Activated naive CD8-positive, alpha-beta T cell treated with anti-CD3 and anti-CD28 coated beads for 36 hours (primary cell): ENCODE measurements at places on chromosomes 16 and 17.

DNA sequence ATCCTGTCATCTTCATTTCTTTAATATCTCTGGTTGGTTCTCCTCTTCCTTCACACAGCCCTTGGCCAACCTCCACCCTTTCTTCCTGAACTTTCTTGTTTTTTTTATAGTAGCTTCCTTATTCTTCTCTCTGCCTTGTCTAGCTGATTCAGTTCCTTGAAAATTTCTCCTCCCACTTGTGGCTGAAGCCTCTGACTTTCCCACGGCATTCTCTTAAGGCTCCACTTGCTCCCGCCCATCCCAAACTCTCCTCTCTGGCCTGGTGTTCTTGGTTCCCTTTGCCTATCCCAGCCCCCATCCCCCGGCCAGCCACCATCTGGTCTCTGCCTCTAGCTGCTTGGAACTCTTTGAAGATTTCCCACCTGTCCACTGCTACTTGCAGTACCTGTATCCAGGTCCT, 29.1 kb downstream of the NLRP1 start:
- DNase-seq = no peak

- DNase-seq = no peak
Observed at GRCh38 chr16:29653471-29653870, 9.6 kb upstream of the SPN start.

- no peak for DNase-seq
Observed at GRCh38 chr17:77846531-77847085, 111.9 kb upstream of the TNRC6C start.

GRCh38 chr17:56023851-56024250, 129.4 kb upstream of the ANKFN1 start:
- DNase-seq = peak; percentile 43

- DNase-seq = no peak
Observed at GRCh38 chr17:41932816-41933389, 2.5 kb downstream of the ODAD4 start.

DNA sequence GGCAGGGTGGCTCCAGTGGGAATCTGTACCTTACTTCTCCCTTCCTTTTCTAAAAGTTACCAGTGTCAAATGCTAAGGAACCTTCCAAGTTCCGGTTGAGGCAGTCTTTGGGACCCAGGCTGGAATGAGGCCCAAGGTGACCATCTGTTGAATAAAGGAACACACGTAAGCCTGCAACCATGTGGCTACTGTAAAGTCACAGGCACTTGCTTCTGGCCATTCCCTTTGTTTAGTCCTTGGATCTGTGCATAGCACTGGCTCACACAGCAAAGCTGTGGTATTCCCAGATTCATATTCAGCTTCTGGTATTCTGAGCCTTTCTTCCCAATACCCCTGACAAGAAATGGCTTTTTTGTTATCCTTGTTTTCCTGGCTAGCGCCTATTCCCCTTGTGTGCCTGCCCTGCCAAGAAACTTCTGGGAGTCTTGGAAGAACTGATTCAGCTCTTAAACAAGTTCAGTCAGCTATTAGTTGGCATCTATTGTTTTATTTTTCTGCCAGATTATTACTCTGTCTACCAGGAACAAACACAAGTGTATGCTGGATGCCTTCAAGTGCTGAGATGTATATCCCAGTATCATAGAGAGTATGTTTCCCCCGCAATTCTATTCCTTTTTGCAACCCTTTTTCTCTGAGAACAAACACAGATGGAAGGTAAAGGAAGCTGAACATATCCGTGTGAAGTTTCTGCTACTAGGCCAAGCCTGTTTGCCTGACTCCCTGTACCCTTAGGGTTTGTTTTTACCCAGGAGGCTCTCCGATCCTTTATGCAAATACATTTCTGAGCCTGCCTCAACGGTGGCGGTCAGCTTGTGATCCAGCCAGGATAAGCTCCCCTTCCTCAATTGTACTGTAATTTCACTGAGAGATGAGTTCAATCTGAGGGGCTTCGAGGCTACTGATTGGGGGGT, 13.2 kb downstream of the TMEM238L start:
- no peak for DNase-seq

GRCh38 chr17:74608511-74608910, 15.0 kb downstream of the CD300E start:
- no peak for DNase-seq

DNA sequence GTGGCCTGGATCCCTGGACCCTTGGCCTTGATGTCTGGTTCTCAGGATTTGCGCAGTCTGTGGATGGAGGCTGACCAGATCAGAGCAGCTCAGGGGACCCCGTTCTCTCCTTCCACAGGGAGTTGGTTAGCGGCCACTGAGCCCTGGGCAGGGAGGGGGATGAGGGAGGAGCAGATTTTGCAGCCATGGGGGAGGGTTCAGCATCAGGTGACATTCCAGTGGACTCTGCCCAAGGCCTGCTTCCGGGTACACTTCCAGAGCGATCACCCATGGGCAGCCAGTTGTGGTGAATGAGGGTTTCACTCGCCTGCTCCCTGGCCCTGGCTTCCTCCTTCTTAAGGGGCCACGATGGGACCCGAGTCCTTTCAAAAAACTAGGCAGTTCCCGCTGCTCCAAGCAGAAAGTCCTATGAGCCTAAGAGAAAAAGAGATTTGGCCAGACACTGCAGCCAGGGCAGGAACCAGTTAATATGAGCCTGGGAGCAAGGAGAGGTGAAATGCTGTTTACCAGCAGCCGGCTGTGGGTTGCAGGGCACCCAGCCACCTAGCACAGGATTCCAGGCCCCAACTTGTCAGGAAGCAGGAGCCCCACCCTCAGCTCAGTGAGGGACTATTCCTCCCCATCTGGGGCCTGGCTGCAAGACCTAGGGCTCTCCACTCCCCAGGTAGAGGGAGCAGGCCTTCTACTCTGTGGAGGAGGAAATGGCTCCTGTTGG, 4.7 kb upstream of the GPRC5C start:
- DNase-seq = no peak

- DNase-seq = no peak
Observed at GRCh38 chr16:27373312-27373711, 28.7 kb upstream of the IL21R start.

DNA sequence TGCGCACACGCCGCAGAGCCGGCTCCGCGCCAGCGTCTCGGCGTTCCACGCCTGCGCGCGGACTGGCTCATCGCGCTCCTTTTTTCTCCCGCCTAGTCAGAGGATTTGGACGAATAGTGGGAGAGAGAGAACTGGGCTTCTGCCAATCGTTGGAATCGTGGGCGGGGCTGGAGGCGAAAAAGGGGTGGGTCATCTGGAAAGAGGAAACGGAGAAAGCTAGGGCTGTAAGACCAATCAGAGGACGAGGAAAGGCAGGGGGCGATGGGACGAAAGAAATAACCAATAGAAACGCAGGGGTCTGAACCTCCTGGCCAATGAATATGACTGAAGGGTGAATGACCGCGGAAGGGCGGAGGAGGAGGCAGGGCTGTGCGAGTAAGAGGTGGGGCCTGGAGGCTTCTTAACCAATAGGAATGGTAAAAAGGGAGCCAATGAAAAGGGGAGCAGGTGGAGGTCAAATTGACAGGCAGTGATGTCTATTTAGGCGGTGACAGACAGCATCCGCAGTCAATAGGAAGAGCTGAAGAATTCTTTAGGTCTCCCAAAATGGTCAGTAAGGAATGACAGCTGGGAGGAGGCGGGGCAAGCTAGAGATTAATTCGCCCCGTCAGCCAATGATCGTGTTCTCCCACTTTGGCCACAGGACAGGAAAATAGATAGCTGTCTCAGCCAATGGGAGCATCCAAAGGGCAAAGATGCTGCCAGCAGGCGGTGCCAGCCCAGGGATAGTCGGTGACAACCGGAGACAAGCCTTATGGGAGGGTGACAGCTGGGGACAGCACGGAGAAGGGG, at the start of gene TBC1D10B:
Gene TBC1D10B, minus strand, starts transcription at position 39 of the 792 bp plus-strand sequence. CDS start 311 bp downstream, outside the sequence.
- peak; percentile 98 for DNase-seq

- no peak for DNase-seq
Observed at GRCh38 chr16:81014672-81015071, 7.7 kb downstream of the CENPN start.

- DNase-seq = no peak
Observed at GRCh38 chr17:77613218-77613617, 345.3 kb upstream of the TNRC6C start.

DNA sequence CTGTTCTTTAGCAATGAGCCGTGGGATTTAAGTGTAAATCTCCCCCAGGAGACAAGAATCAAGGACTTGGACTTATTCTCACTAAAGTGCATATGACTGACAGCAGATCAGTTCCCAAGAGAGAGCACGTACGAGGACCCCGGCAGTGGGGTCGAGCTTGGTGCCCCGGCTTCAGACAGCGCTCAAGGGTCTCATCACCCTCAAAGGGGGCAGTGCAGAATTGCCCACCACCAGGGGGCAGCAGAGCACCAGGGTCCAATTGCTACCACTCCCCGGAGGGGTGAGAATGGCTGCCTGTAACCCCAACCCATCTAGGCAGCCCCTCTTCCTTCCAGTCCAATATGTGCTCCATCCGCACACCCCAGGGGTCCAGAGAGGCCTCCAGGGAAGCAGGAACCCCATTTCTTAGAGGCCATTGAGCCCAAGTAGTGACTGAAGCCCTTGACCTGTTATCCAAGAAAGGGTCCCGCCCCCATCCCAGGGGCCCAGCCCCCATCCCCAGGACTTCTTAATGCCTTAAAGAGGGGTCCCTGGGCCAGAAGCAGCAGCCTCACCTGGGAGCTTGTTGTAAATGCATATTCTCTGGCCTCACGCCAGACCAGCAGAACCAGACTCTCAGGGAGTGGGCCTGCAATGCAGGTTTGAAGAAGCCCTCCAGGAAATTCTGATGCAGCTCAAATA, 86.1 kb downstream of the ZDHHC7 start:
- DNase-seq = peak; percentile 68

DNA sequence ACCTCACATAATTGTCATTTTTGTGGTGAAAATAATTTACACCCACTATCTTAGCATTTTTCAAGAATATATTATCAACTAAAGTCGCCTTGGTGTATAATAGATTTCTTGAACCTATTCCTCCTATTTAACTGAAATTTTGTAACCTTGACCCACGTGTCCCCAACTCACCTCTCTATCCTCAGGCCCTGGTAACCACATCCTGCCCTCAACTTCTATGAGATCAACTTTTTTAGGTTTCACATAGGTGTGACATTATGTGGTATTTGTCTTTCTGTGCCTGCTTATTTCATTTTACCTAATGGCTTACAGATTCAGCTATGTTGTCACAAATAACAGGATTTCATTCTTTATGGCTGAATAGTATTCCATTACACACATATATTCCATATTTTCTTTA, 73.0 kb upstream of the CNTNAP4 start:
- no peak for DNase-seq

DNA sequence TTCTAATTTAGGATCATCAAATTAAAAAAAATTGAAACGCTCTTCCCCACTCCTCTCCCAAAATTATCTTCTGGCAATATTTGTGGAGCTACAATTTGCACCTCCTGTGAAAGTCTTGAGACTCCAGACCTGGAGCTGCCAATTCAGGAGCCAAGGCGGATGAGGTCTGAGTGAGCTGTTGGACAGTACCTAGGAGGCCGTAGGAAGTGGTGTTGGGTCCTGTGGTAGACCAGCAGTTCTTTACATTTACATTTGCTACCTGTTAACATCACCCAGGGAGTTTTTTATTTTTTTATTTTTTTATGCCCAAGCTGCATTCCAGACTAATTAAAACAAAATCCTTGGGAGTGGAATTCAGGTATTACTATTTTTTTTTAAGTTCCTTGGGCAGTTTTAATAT, 271.0 kb downstream of the PHKB start:
- no peak for DNase-seq

GRCh38 chr16:58732545-58733247, 1.4 kb downstream of the GOT2 start:
- peak; percentile 19 for DNase-seq

DNA sequence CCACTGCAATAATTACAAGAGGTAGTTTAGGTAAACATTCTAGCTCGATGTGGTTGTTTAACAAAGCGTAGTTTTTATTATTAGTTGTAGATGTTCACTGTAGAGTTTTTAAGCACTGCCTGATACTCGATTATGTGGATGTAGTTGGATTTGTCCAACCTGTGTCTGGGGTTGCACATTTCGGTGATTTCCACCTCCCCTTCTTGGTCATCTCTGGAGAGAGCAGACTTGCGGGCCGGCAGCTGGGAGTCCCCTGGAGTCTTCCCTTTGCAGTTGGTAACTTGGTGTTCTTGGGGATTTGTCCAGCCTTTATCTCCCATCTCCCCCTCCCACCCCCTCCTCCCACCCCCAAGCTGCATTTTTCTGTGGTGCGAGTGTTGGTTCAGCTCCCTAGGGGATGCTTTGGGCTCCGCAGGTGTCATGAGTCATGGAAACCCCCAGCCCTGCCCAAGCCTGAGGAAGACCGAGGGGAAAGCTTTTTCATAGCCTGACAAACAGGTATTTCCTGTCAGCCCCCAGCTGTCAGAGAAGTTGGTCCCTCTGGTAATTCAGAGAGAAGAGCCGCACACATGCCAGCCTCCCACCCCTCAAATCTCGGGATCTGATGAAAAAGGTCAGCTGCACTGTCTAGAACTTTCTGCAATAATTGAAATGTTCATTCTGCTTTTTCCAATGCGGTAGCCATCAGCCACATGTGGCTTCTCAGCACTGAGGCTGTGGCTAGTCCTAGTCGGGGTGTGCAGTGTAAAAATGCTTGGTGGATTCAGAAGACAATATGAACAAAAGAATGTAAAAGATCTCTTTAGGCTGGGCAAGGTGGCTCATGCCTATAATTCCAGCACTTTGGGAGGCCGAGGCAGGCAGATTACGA, 50.3 kb downstream of the KSR1 start:
- DNase-seq = peak; percentile 19

DNA sequence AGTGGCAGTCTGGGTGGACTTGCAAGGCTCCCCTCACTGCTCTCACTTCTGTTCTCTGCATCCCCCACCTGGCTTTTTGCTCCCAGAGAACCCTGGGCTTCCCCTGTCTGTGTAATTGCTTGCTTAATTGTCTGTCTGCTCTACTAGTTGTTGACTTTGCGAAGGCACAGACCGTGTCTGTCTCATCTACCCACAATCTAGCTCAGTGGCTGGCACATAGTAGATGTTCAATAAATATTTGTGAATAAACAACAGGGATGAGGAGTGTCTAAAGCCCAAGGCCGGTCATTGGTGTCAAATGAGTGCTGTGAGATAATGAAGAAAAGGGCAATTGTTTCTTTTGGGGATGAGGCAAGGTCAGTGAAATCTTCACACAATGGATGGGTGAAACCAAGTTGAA, 2.8 kb upstream of the SEZ6 start:
- DNase-seq = no peak

- DNase-seq = no peak
Observed at GRCh38 chr16:30839523-30840227, 52.7 kb upstream of the ZNF629 start.

DNA sequence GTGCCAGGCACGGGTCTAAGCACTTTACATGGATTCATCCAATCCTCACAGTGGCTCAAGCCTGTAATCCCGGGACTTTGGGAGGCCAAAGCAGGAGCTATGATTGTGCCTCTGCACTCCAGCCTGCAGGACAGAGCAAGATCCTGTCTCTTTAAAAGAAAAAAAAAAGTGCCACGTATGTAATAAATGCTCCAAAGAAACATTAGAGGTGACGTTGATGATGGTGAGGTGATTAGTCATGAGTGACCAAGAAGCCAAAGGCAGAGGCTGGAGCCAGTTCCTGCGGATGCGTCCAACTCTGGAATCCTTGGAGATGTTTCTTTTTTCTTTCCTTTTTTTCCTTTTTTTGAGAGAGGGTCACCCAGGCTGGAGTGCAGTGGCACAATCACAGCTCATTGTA, 59.4 kb upstream of the SIAH1 start:
- no peak for DNase-seq
